ENCODE measurements at places on chromosomes 2 and 18. TPM values are rescaled to one million over a fixed set of nuclear protein-coding genes. Genes with fewer than 3 reads are reported as not detected.

GRCh38 chr2:467892-468647, 180.2 kb upstream of the ALKAL2 start:
- H3K36me3 ChIP-seq = no peaks in the 10 kb centered on the region
- peak overlapping the region; percentile 17 for H3K4me3 ChIP-seq
- no peaks in the 10 kb centered on the region for H3K4me1 ChIP-seq
- H3K27ac ChIP-seq = no peak overlapping the region
- DNase-seq = no peak
- H3K27me3 ChIP-seq = peaks cover 9% of the 10 kb centered on the region

DNA sequence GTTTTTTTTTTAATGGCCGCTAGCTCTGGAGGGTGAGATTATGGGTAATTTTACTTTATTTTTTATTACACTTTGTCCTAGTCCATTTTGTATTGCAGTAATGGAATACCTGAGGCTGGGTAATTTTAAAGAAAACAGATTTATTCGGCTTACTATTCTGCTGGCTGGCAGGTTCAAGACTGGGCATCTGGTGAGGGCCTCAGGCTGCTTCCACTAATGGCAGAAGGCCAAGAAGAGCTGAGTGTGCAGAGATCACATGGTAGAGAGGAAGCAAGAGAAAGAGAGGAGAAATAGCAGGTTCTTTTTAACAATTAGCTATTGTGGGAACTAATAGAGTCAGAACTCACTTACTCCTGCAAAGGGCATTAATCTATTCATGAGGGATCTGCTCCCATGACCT, 52.4 kb upstream of the ARHGAP28 start:
- H3K4me3 ChIP-seq = no peak overlapping the region
- H3K27ac ChIP-seq = no peak overlapping the region
- no peak for DNase-seq
- no peaks in the 10 kb centered on the region for H3K36me3 ChIP-seq
- H3K27me3 ChIP-seq = no peaks in the 10 kb centered on the region

DNA sequence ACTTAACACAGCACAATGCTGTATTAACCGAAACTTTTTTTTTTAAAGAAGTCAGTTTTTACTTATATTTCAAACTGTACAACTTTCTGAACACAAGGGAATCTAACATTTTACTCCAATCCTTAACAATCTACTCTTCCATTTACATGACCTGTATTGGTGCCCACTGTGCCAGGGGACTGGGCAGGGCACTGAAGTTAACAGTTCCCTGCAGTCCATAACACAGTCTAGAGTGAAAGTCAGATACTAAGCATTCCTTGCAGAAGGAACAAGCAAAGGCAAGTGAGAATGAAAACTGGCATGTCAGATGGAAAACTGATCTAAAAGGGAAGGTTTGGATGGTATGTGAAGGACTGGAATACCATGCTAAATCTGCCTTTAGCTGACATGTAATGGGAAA, 29.8 kb downstream of the SUCLG1 start:
- no peaks in the 10 kb centered on the region for H3K27me3 ChIP-seq
- no peak overlapping the region for H3K27ac ChIP-seq
- no peaks in the 10 kb centered on the region for H3K4me1 ChIP-seq
- DNase-seq = no peak

DNA sequence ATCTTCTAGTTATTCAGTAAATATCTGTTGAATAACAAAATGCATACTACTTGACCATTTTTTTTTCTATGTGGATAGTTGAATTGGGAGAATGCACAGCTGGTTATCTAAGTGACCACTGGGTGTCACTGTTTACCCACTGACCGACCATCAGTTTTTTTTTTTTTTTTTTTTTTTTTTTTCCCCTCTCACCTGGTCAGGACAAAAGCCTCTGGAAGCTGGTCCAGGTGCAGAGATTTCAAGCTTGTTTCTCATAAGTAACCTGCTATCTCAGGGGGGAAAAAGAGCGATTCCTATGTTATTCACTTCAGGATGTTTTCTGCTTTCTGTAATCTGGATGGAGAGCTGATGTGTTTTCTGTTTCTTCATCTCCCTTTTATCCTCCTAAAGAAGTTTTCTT, 256.0 kb downstream of the DCDC2C start:
- no peaks in the 10 kb centered on the region for H3K27me3 ChIP-seq
- DNase-seq = no peak
- H3K27ac ChIP-seq = no peak overlapping the region
- no peaks in the 10 kb centered on the region for H3K36me3 ChIP-seq

GRCh38 chr2:172251231-172251630, 148.5 kb upstream of the DLX2 start:
- no peak overlapping the region for H3K27ac ChIP-seq
- no peaks in the 10 kb centered on the region for H3K27me3 ChIP-seq
- DNase-seq = no peak
- no peaks in the 10 kb centered on the region for H3K4me1 ChIP-seq
- H3K4me3 ChIP-seq = no peak overlapping the region
- no peaks in the 10 kb centered on the region for H3K36me3 ChIP-seq

GRCh38 chr2:97834610-97835009, 121.2 kb downstream of the ZAP70 start:
- no peak for DNase-seq
- H3K36me3 ChIP-seq = peaks cover 10% of the 10 kb centered on the region
- peaks cover 6% of the 10 kb centered on the region for H3K4me1 ChIP-seq
- no peak overlapping the region for H3K27ac ChIP-seq
- H3K4me3 ChIP-seq = no peak overlapping the region

DNA sequence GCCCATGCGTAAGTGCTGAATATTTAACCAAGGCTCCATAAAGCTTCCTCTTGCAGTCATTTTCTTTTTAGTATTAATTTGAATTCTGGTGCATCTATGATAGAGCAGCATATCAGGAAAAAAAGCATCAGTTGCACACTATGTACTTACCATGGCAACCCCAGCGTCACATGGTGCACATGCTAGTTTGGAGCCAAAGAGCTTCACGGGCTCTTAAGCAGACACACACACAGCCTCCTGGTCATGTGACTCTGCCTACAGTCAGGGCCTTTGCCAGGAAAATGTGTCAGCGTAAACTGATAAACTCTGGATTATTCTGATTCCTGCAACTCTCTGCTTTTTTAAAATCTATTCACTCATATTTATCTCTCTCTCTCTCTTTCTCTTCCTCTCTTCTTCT, 30.2 kb downstream of the NYAP2 start:
- H3K4me3 ChIP-seq = no peak overlapping the region

DNA sequence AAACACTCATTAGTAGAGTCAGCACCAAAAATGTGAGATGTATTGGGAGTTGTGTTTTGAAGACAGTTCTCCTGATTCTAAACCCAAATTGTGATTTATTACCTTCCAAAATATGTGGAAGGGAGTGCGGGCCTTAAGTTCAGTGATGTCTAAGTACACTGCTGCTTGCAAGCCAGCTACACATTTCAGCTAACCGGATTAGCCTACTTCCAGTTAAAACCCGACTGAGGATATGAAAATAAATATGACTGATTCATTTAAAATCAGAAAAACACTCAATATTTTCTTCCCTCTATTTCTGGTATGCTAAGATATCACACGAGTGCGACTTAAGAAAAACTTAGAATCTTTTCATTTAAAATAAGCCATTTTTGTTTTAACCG, 907 bp downstream of the FHL2 start:
- peak overlapping the region; percentile 88 for H3K4me3 ChIP-seq
- H3K4me1 ChIP-seq = no peaks in the 10 kb centered on the region
- H3K27ac ChIP-seq = peak overlapping the region; percentile 70
- no peaks in the 10 kb centered on the region for H3K36me3 ChIP-seq
- no peaks in the 10 kb centered on the region for H3K27me3 ChIP-seq

DNA sequence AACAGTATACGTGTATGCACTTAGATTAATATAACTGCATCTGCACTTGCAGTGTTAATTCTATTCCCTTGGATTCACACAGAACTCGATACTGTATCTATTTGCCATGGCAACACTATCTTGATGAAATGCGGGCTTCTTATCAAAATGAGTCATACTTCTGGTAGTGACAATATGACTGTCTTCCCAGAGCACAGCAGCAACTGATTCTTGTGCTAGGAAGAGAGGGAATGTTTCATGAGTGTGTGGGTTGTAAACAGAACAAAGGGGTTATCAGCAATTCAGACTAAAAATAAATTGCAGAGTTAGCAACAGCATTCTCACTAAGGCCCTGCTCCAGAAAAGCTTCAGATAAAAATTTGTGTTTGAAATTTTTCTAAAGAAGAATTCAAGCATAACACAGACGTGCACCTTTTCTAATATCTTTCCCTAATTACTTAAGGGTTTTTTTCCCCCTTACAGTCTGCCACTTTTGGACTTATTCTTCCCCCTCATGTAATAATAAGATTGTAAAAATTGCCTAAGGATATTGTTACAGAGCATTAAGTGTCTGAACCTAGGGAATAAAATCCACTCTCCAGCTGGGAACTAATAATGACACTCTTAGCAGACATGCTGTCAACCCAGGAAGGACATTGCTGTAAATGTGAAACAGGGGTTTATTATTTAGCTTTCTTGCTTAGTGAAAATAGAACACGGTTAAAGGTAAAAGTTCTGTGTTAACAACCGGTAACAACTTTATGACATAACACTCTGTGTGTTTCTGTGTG, 99.9 kb upstream of the SLC38A11 start:
- DNase-seq = no peak
- H3K4me3 ChIP-seq = no peak overlapping the region
- H3K27me3 ChIP-seq = no peaks in the 10 kb centered on the region
- no peaks in the 10 kb centered on the region for H3K36me3 ChIP-seq
- no peaks in the 10 kb centered on the region for H3K4me1 ChIP-seq

DNA sequence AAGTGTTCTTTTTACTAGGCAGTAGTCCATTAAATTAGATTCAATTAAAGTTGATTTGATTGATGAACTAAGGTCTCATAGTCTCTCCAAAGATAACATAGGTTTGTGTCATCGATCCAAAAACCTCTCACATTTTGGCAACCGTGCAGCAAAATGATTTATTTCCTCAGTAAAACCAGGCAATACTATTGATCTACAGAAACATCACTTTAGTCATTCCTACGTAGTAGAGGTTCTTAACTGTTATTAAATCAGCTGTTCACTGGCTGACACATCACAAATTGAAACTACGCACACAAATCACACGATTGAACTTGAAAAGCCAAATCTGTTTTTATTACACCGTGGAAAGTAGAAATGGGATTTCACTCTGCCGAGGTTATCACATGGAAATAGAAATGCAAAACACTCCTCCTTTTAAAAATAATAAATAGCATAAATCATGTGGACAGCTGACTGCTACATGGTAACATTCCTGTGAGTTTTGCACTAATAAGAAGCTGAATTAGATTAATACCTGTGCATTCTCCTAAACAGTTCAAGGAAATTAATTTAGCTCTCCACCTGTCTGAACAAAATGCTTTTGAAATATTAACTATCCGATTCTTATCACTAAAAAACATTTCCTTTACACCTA, 262.5 kb downstream of the CDH20 start:
- H3K36me3 ChIP-seq = no peaks in the 10 kb centered on the region
- no peaks in the 10 kb centered on the region for H3K27me3 ChIP-seq
- no peaks in the 10 kb centered on the region for H3K4me1 ChIP-seq
- no peak overlapping the region for H3K27ac ChIP-seq
- peak overlapping the region; percentile 47 for H3K4me3 ChIP-seq
- no peak for DNase-seq

- H3K36me3 ChIP-seq = no peaks in the 10 kb centered on the region
- H3K27me3 ChIP-seq = no peaks in the 10 kb centered on the region
- H3K4me3 ChIP-seq = no peak overlapping the region
- H3K4me1 ChIP-seq = no peaks in the 10 kb centered on the region
- no peak overlapping the region for H3K27ac ChIP-seq
- no peak for DNase-seq
These were observed 246.0 kb upstream of the CXCR4 start for GRCh38 chr2:136363900-136364299.

DNA sequence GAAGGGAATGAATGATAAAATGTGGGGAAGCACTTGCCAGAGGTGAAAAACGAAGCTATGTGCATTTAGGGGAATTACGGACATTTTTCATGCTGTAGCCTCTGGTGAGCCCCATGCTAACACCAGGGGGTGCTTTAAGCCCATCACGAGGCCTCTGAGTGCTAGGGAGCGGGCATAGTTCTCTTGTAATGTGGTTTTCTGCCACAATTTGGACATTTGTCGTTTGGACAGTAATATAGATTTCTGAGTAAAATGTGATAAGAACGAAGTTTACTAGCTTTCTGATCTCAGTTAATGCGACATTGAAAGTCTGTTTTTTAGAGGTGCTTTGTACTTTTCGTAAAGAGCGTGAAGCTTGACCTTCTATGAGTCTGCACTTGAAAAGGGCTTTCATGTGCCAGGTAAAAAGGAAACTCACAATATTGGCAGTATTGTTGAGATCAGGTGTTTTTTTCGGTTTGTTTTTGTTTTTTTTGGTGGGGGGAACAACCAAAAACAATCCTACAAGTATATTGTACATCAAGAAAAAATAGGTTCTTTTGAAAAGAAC, 50.6 kb downstream of the TRAF3IP1 start:
- no peaks in the 10 kb centered on the region for H3K36me3 ChIP-seq
- H3K4me3 ChIP-seq = no peak overlapping the region
- no peak for DNase-seq
- no peaks in the 10 kb centered on the region for H3K27me3 ChIP-seq
- no peaks in the 10 kb centered on the region for H3K4me1 ChIP-seq

INPP1 gene
- 13.3 TPM for total RNA-seq

C2orf66 gene
- not detected for total RNA-seq

FOXI3 gene
- total RNA-seq = not detected

HOXD9 gene
- not detected for total RNA-seq

NXPH2 gene
- not detected for total RNA-seq

MATN3 gene
- total RNA-seq = 0.64 TPM

FSHR gene
- total RNA-seq = not detected

TMEM237 gene
- 8.4 TPM for total RNA-seq

IL18RAP gene
- 0.11 TPM for total RNA-seq

GNAL gene
- total RNA-seq = 5.9 TPM

IMPACT gene
- 38.2 TPM for total RNA-seq

OR6B2 gene
- total RNA-seq = not detected

SCN3A gene
- 1.4 TPM for total RNA-seq

DNMT3A gene
- 33.6 TPM for total RNA-seq

SNTG2 gene
- 9.9 TPM for total RNA-seq

SLC25A52 gene
- not detected for total RNA-seq

Measured in ascending aorta (tissue), 2 donors.